Central memory CD4-positive, alpha-beta T cell (primary cell): ENCODE measurements at places on chromosomes 11 and 22.
A peak's percentile ranks its signal among the peaks of the same experiment; 100 is the strongest.

GRCh38 chr11:7143908-7144307 is 55.1 kb downstream of the RBMXL2 start:
- no peak for DNase-seq

GRCh38 chr11:70842701-70843100 is 409.7 kb downstream of the SHANK2 start:
- no peak for DNase-seq

- no peak for DNase-seq
Measured at GRCh38 chr11:117834068-117834810, 9.7 kb upstream of the FXYD2 start.

DNA sequence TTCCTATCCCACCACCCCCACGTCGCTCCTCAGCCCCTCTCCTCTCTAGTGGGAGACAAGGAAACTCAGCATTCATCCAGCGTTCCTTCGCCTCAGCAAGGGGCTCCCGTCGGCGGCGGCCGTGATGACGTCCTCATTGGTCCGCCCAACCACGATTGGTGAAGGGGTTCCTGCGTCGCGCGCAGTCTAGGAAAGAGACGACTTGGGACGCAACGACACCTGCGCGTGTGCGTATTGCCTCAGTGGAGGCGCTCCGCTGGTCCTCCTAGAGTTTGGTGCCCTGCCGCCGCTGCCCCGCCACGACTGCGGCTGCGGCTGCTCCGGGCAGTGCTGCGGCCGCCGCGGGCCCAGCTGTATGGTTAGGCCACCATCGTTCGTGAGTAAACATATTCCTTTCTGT is 56.6 kb downstream of the CCDC81 start:
- no peak for DNase-seq

GRCh38 chr11:61533401-61533800 is 24.9 kb downstream of the LRRC10B start:
- DNase-seq = no peak

DNA sequence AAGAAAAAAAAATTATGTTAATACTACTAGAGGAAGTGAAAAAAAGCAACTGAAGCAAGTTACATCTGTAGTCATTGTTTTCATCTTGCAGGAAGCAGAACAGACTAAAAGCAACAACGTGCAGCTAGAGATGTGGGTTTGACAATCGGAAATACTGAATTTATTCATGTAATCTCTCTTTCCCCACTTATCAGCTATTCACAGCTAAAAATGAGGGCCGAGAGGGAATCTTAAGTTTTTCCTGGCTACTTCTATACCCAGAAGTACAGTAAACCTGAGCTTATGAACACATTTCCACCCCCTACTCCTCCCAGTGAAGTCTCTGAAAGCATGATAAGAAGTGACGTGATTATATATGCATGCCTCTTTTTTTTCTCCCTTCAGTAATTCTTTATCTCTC is 116.5 kb downstream of the SPON1 start:
- DNase-seq = peak; percentile 42

GRCh38 chr11:44300844-44301563 is 8.9 kb downstream of the ALX4 start:
- no peak for DNase-seq

DNA sequence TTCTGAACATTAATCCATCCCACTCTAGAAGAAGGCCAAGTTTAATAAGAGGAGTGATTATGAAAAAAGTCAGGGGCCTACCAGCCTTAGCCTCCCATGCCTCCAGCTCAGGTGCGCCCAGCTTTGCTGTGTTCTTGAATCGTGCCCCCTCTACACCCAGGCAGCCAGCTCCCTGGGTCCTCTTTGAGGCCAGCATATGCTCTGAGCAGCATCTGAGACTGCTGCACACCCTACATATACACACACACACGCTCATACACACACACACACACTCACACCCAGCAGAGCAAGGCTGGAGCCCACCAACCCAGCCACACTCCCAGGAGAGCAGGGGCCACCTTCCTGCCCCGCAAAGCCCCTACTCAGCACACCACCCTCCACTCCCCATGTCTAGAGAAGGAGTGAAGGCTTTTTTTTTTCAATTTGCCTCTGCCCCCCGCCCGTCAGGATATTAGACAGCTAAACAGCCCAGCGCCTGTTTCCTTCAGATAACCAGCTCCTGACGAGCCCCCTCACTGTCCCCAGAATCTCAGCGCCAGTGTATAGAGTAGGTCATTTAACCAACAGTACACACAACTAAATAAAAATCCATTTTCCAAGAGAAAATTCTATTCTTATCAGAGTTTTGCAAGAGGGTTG is 121.6 kb downstream of the BUD13 start:
- no peak for DNase-seq
